ENCODE measurements at places on chromosomes 3 and 15.
A peak's percentile ranks its signal among the peaks of the same experiment; 100 is the strongest.

- DNase-seq, result peak; percentile 84
Observed at GRCh38 chr3:141876891-141877621, 613 bp downstream of the ATP1B3 start.

DNA sequence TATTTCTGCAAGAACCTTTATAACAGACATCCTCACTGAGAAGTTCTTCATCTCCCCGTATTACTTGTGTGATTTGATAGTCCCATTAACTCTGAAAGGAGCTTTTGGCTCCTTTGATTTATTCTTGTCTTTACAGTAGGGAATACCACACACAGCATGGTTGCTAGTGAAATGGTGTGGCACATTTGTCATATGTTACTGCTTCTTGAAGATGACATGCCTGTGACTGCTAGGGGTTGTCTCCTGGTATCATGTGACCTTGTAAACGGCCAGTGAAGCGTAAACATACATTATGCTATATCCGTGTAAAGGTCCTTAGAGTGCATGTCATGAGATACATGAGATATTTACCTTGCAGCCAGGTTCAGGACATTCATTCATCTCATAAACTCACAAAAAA is 197.9 kb downstream of the RYR3 start:
- no peak for DNase-seq

DNA sequence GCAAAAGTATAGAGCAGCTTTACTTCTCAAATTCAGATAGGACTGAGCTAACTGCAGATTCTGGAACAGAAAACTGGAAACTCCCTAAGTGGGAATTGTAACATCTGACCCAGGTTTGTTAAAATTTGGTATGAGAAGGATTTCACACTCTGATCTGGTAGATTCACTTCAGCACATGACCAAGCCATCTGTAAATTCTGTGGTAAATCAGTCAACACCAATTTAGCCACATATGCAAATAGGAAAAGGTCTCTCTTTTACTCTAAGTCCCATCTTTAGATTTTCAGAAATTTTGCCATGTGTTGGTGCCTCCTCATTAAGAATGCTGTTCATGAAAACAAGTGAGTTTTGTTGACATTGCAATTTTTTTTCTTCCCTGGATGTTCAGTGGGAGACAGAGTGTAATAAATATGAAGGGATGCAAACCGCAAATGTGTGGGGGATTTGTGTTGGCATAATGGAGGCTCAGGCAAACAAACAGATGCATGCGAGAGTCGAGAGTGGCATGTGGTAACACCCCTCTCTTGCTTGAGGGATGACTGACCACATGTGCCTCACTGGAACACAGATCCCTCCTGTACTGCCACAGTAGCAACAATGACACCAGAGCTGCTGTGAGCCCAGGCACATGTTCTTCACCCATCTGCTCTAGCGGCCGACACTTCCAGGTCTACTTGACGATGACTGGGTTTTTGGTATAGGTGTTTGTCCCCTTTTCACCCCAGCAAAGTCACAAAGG is 146.6 kb downstream of the FEZF2 start:
- no peak for DNase-seq

GRCh38 chr3:37964716-37965115 is 25.9 kb upstream of the VILL start:
- DNase-seq, result no peak

DNA sequence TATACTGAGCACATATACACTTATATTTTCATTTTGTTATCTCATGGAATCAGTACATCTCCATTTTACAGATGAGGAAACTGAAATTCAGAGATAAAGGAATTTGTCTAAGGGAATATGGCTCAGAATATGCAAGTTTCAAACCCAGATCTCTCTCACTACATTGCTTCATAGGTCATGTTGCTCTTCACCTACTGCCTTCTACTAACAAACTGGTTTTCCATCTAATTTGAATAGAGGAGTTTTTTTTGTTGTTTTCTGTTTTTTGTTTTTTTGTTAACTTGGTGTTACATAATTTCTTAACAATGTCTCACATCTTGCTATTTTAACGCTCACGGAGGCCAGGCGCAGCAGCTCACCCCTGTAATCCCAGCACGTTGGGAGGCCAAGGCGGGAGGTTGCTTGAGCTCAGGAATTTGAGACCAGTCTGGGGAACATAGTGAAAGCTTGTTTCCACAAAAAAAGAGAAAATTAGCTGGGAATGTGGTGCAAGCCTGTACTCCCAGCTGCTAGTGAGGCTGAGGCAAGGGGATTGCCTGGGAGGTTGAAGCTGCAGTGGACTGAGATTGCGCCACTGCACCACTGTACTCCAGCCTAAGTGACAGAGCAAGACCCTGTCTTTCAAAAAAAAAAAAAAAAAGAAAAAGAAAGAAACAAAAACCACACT is 37.0 kb downstream of the FMN1 start:
- DNase-seq, result no peak

- DNase-seq, result no peak
Observed at GRCh38 chr3:173221010-173221409, 80.0 kb upstream of the SPATA16 start.

GRCh38 chr3:71647751-71648150 is 64.2 kb upstream of the FOXP1 start:
- DNase-seq, result no peak

DNA sequence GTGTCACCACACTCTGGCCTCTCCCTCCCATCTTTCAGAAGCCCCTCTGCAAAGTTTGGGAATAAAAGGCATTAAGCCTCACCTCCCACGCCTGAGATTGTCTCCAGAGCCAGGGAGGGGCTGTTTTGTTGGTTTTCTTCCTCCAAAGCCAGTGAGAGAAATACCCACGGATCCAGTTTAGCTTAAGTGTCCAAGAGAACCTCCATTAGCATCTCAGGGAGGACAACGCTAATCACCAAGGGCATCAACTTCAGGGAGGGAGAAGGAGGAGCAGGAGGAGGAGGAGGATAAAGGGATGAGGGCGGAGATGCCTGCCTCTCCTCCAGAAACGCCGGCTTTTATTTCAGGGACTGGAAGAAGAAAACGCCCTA is 101.6 kb downstream of the SRGAP3 start:
- DNase-seq, result no peak

DNA sequence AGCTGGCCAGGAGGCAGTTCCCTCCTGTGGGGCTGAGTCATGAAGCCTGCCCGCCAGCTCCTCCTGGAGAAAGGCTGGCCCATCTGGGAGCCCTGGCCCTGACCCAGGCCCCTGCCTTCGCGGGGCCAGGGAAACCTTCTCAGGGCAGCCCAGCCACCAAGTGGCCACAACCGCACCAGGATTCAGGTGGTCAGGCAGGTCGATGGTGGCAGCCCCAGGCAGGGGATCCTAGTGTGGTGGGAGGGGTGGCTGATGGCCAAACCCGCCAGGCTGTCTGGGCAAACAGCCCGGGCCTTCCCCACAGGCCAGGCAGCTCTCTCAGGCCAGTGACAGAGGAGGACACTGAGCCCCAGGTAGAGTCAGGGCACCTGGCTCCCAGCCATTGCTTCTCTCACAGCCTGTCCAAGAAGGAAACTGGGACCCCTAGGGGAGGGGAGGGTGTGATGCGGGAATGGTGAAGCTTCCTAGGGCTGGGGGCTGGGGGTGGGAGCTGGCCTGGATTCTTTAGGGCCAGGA is 1.2 kb downstream of the TWF2 start:
- DNase-seq, result peak; percentile 88

DNA sequence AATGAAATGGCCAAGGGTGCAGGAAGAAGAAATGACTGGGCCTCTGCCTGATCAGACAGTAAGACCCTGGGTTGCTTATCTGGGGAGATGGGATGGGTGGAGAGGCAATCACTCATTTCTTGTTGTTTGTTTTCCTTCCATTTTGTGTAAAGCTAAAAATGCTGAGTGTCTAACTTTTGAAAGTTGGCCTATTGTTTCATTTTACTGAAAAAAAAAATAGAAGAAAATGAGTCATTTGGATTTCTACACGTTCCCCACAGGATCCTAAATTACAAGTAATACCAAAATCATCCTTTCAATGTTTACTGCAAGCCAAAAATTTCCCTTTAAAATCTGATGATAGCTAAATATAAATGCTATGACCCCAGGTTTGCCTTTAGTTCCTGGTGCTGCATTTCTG is 30.6 kb downstream of the PTX3 start:
- DNase-seq, result no peak

- no peak for DNase-seq
Observed at GRCh38 chr3:150220799-150221198, 187.3 kb upstream of the TSC22D2 start.

GRCh38 chr3:179676081-179676480 is 23.2 kb downstream of the USP13 start:
- DNase-seq, result no peak

- DNase-seq, result peak; percentile 56
Observed at GRCh38 chr3:151445273-151446001, 15.4 kb downstream of the IGSF10 start.

- no peak for DNase-seq
Observed at GRCh38 chr3:156865732-156866131, 39.6 kb downstream of the LEKR1 start.

DNA sequence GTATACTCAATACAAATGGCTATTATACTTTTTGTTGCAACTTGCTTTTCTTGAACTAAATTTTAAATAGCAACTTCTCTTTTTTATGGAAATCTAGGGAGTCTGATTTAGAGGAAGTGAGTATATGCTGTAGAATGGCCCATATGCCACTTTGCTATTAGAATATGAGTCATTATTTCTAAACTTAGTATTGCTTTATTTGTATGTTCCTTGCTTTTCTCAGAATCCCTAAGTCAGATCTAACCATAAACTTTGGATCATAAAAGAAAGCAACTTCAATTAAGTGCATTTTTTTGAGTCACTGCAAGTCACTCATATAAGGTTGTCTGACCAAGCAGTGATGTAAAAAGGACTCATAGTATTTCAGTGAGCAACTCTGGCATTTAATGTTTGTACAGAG is 17.5 kb upstream of the SPTSSB start:
- peak; percentile 90 for DNase-seq

- DNase-seq, result peak; percentile 68
Observed at GRCh38 chr3:107064405-107065060, 312.7 kb upstream of the CCDC54 start.

DNA sequence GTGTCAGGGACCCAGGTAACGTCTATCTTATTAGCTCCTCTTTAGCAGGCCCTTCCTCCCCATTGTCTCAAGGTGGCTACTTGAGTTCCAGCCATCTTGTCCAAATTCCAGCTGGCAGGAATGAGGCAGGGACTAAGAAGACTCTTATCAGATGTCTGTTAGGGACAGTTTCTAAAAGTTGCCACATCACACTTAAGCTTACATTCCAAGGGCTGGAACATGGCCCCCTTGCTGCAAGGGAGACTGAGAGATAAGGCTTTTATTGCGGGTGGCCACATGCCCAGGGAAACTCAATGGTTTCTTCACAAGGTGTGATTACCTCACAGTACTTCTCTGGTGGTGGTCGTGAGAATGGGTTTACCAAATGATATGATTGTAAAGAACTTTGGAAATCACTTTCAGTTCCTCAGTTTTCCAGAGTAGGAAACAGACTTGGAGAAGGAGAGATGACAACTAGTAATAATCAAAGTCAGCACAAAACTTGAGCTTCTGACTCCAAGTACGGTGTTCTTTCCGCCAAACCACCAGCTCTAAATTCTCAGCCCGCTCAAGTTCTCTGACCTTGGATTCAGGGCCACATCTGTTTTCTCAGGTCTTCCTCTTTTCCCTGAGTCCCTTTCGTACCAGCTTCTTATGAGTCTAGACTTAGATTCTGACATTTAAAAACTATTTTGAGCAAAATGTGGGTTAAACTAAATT is 14.2 kb downstream of the PDIA5 start:
- no peak for DNase-seq

GRCh38 chr3:146503461-146504202 is 34.3 kb upstream of the PLSCR2 start:
- no peak for DNase-seq

GRCh38 chr3:154274348-154274747 is 49.9 kb downstream of the DHX36 start:
- DNase-seq, result no peak

DNA sequence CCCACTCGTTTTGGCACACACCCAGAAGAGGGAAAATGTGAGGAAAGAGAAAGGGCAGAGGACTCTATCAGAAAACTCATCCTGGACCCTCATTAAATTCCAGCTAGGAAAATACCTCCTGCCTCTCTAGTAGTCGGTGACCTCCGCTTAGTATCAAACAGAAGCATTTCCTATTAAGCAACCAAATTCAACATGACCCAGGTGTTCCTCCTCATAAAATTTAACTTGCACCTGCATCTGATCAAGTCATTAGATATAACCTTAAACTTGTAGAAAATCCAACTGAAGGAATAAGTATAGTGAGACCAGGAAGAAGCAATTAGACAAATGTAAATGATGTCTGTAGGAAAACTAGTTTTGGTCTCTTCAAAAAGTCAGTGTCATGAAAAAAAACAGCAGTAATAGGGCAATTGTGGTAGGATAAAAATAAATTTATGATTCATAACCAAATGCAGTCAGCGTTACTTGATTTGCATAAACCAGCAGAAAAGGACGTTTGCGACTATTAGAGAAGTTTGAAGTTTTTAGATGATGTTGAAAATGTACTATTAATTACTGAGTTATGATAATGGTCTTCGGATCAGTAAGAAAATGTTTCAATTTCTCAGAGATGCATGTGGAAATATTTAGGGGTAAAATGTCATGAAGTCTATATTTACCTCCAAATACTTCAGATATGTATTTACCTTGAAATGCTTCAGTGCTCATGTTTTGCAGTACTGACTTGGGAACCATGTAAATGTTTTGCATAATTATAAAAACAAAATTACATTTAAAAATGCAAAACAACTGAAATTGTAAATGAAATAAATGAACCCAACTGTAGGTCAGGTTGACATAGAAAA is 44.6 kb downstream of the LDHAL6B start:
- peak; percentile 30 for DNase-seq

DNA sequence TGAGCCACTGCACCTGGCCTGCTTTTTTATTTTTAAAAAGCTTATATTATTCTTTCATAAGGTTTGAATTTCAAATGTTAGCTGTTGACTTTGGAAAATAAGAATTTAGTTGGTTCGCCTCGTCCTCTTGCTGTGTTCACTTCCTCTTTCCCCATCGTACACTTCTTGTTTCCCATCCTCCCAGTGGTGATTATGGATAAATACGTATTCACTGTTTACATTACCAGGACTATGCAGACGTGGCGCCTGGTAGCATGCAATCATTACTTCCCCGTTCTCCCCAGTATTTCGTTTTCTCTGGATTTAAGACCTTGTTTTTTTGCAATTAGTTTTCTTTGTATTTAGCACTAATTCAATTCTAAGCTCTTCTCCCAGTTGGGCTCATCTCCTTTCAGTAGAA is 70.1 kb downstream of the LMLN start:
- peak; percentile 63 for DNase-seq

- DNase-seq, result no peak
Observed at GRCh38 chr3:177982034-177982433, 554.2 kb upstream of the KCNMB2 start.

- no peak for DNase-seq
Observed at GRCh38 chr15:93980261-93980911, 251.0 kb upstream of the MCTP2 start.

- no peak for DNase-seq
Observed at GRCh38 chr15:83323296-83323711, 38.8 kb upstream of the BNC1 start.

DNA sequence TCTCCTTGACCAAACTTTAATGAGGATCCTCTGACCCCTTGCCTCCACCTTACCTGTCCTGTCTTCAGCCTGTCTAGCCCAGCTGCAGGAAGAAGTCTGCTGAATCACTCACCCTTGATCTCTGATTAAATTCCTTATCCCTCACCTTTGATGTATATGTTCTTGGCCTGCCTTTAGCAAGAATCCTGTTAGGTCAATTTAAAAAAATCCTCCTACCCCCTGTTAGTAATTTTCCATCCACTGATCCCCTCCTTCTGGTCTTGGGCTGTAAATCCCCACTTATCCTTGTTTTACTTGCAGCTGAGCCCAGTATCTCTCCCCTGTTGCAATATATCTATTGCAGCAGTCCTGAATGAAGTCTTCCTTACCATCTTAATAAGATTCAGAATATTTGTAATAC is 39.0 kb downstream of the MYH15 start:
- DNase-seq, result no peak

All from inflammatory macrophage (primary cell).